ENCODE measurements at places on chromosomes 3 and 15.

GRCh38 chr3:68207327-68207726 lies 552.9 kb upstream of the SUCLG2 start:
- no peak for DNase-seq

DNA sequence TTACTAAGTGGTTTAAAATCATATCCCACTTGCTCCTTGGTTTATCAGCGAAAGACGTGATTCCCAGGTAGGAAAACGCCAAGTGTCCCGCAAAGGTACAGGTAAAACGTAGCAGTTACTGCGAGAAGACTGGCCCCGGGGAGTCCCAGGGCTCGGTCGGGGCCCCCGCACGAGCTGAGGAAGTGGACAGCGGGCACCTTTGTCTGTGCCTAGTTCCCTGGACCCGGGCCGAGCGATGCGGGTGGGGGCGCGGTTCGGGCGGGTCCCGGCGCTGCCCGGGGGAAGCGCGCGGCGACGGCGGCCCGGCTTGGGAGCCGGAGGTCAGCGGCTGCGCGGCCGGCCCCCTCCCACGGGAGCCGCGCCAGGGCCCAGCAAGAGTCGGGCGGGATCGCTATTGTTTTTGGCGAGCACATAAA lies 864 bp upstream of the NEO1 start:
- no peak for DNase-seq

DNA sequence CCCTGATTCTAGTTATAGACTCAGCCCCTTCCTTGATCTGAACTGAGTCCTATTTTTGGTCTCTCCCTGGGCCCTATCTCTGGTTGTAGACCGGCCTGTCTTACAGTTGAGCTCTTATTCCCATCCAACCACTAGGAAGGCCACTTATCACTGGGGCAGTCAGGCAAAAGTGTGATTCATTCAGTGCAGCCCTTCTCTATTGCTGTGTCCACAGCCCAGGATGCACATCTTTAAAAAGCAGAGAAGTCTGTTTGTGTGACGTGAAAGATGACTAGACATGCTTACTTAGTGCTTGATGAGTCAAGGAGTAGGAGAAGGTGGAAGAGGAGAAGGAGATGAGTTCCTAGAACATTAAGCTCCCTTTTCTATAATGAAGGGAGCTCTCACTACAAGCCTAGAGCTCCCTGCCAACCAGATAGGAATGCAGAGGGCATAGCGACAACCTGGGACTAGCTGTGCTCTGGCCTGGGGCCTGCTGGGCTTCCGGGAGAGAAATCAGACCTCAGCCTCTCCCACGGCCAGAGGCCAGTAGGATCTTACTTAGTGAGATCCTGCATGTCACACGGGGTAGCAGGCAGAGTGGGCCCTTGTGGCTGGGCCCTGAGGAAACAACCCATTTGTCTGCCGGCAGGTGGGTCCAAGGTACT lies 25.7 kb downstream of the INSYN1 start:
- no peak for DNase-seq

GRCh38 chr3:125005676-125006075 lies 50.1 kb downstream of the HEG1 start:
- no peak for DNase-seq

- DNase-seq = no peak
Measured at GRCh38 chr3:81920816-81921215, 159.4 kb upstream of the GBE1 start.

- no peak for DNase-seq
Measured at GRCh38 chr3:126402178-126402577, 7.5 kb downstream of the CFAP100 start.

GRCh38 chr15:71568227-71568626 lies 242.1 kb upstream of the NR2E3 start:
- DNase-seq = no peak

DNA sequence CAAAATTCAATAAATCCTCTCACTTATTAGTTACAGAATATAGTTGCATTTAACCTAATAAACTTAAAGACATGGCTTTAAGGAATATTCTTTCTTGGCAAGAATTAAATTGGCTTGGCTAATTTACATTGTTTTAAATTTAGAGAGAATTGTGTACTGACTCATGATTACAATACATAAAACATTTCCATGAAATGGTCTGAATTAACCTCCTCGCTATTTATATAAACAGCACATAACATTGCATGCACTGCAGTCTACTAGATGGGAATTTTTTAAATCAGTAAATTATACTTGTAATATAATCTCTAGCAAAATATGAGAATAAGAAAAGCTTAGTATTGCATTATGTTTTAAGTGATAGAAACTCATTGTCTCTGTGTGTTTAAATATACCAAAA lies 268.9 kb downstream of the SHOX2 start:
- DNase-seq = no peak

DNA sequence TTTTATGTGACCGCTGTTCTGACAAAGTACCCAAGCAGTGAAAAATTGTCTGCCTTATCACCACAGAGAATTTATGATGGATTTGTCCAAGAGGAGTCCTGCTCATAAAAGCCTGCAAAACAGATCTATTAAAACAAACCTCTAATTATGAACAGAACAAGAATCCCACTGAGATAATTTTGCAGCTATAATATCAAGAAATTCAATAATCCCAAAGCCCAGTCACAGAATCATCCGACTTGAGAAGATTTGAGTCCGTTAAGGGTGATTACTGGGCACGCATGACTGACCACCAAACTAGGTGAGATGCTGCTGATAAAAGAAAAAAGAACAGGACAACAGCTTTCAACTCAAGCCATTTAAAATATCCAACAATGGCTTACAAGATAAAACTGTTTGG lies 231.0 kb upstream of the WNT5A start:
- DNase-seq = no peak

GRCh38 chr3:180102134-180102533 lies 65.4 kb upstream of the PEX5L start:
- no peak for DNase-seq

DNA sequence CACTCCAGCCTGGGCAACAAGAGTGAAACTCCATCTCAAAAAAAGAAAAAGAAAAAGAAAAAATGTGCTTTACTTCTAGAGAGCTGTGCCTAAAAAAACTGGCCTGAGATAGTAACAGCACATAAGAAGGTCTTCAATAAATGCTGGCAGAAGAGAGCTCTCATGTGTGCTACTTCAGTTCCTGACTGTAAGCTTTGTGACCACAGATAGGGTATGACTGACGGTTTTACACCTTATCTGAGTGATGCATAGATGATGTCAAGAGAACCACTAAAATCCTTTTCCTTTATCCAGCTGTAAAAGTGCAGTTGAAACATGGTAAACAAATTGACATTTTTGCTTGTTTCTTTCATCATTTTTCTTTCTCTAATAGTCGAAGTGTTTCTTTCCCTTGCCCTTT lies 127.9 kb downstream of the C3orf70 start:
- peak; percentile 75 for DNase-seq

DNA sequence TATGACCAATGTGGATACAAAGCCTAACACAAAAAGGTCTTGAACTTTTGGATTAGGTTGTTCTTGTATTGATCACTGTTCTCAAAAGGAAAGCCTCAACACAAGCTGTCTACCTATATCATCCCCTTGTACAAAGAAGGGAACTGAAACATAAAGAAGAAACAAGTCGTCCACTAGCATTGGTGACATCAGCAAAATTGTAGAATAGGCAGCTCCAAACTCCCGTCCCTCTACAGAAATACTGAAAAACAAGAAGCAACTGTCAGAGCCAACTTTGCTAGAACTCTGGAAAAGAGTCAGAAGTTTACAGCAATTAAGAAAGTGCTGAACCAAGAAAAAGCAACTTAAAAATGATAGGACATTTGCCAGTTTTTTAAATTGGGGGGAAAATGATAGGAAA lies 7.5 kb upstream of the NR1I2 start:
- DNase-seq = no peak

DNA sequence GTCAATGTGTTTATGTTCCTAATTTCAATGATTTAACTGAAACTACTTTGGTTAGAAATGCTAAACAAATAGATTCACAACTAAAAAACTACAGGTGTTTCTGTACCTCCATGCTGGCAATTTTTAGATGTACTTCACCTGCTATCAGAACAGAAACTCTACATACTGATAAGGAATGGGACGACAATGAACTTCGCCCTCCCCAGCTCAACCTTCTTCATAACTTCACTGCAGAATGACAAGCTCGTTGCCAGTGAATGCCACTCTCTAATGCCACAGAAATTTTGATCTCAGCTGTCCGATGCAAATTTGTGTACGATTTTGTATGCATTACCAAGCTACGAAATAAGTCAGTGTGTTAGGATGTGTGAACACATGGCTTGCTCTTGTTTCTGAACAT lies 133.4 kb downstream of the FOXP1 start:
- DNase-seq = no peak

- no peak for DNase-seq
Measured at GRCh38 chr15:74762791-74763150, 14.1 kb downstream of the CYP1A2 start.

- DNase-seq = no peak
Measured at GRCh38 chr3:13518516-13518953, 30.4 kb upstream of the FBLN2 start.

GRCh38 chr3:66499881-66500575 lies 794 bp downstream of the LRIG1 start:
- DNase-seq = no peak

- DNase-seq = no peak
Measured at GRCh38 chr3:88408935-88409334, 259.2 kb downstream of the C3orf38 start.

DNA sequence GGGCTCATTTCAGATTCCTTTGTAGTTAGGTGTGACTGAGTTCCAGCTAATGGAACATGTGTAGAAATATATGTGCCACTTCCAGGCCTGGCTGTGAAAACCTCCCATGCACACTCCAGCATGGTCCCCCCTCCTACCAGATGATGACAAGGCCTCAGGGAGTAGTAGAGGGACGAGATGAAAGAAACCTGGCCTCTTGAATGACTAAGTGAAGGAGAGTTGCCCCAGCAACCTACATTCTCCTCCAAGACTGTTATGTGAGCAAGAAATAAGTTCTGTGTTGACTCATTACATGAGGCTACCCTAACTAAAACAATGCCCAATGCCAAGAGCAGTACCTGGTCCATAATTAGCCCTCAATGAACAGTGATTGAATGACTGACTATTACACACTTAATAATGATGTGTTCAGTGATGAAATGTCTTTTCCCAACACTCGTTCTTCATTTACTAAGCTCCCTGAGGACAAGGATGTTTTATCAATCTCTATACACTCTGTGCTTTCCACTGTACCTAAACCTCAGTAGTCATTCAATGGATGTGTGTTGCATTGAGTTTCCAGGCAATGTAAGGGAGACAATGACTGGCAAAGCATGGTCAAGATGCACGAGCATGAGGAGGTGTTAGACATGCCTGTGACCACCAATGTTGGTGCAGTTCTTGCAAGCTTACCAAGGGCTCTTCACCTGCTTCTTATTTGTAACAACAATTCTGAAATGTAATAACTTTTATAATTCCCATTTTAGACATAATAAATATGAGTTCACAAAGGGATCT lies 62.0 kb upstream of the BCL6 start:
- no peak for DNase-seq

DNA sequence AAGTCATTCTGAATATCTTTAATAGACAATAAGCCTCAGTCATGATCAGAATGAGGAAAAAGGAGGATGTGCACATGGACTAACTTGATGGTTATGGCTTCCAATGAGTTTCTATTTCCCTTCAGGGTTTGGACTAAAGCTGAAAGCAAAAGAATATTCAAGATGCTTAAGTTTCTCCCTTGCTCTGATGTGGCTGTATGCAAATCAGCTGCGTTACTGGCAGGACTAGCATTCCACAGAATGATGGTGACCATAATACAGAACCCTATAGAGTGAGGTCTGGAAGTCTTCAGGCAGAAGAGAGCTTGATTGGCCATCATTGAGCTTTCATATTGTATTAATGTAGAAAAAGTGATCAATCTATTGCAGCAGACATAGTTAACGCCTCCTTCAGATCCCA lies 466.0 kb downstream of the NLGN1 start:
- no peak for DNase-seq

- no peak for DNase-seq
Measured at GRCh38 chr3:46660003-46660402, 33.5 kb downstream of the ALS2CL start.

DNA sequence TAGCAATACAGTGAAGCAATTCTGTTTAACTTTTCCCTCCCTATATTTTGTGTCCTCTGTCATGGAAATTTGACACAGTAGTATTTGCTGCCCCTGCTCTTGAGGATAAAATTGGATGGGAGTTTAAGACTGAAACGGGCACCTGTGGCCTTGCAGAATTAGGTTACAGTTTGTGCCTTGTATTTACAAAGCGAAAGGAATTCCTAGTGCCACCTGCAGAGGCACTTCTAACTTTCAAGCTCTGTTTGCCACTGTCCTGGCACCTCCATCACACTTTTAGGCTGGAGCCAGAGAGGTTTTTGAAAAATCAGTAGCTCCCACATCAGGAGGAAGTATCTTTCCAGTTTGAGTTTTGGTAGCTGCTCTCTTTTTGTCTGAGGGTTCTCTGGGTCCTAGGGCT lies 39.5 kb downstream of the CD86 start:
- DNase-seq = no peak

DNA sequence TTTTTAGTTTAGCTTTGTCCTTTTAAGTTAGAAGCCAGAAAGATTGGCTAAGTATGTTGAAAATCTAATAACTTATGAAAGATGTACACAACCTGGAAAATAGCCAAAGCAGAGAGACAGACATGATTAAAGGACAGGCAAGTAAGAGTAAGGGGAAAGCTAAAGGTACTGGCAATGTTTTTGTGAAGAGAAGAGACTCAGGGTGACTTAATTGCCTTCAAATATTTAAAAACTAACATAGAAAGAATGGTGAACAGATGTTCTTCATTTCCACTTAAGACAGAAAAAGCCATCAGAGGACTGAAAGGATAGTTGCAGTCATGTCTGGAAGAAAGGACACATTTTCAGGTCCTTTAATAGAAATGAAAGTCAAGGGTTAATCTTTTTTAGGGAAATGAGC lies 68.8 kb downstream of the ZNF385D start:
- no peak for DNase-seq

GRCh38 chr3:185693985-185694653 lies 108.0 kb downstream of the SENP2 start:
- DNase-seq = no peak

All from Jurkat, Clone E6-1 (cell line).